ENCODE measurements at places on chromosomes 11 and 22. TPM values are rescaled to one million over a fixed set of nuclear protein-coding genes. Genes with fewer than 3 reads are reported as not detected.

OR51L1 gene
- total RNA-seq = not detected

LRRC55 gene
- total RNA-seq = not detected

TTLL1 gene
- total RNA-seq = 2.0 TPM

SPA17 gene
- total RNA-seq = 16.4 TPM

GAB4 gene
- not detected for total RNA-seq

CARD18 gene
- total RNA-seq = not detected

NCR3LG1 gene
- 2.1 TPM for total RNA-seq

CPT1B gene
- 7.5 TPM for total RNA-seq

KDM2A gene
- 49.0 TPM for total RNA-seq

SCARF2 gene
- total RNA-seq = 0.81 TPM

IRAG1 gene
- total RNA-seq = 0.01 TPM

TIMP3 gene
- 2.0 TPM for total RNA-seq

OR8G5 gene
- total RNA-seq = not detected

APOA1 gene
- total RNA-seq = 0.10 TPM

TMEM123 gene
- 106 TPM for total RNA-seq

OR5T2 gene
- not detected for total RNA-seq

FOXR1 gene
- not detected for total RNA-seq

SLC29A2 gene
- 4.9 TPM for total RNA-seq

DUSP18 gene
- total RNA-seq = 2.5 TPM

KRTAP5-10 gene
- total RNA-seq = not detected

HORMAD2 gene
- not detected for total RNA-seq

SYT8 gene
- total RNA-seq = not detected

MS4A3 gene
- total RNA-seq = not detected

TRIM49 gene
- total RNA-seq = not detected

PHF21B gene
- total RNA-seq = 1.1 TPM

PGA4 gene
- not detected for total RNA-seq

ABCG4 gene
- 0.18 TPM for total RNA-seq
